ENCODE measurements at places on chromosomes 6 and 20. TPM values are rescaled to one million over a fixed set of nuclear protein-coding genes. Genes with fewer than 3 reads are reported as not detected.

GRCh38 chr20:58407201-58407873, 18.3 kb downstream of the VAPB start:
- no peak for DNase-seq

DNA sequence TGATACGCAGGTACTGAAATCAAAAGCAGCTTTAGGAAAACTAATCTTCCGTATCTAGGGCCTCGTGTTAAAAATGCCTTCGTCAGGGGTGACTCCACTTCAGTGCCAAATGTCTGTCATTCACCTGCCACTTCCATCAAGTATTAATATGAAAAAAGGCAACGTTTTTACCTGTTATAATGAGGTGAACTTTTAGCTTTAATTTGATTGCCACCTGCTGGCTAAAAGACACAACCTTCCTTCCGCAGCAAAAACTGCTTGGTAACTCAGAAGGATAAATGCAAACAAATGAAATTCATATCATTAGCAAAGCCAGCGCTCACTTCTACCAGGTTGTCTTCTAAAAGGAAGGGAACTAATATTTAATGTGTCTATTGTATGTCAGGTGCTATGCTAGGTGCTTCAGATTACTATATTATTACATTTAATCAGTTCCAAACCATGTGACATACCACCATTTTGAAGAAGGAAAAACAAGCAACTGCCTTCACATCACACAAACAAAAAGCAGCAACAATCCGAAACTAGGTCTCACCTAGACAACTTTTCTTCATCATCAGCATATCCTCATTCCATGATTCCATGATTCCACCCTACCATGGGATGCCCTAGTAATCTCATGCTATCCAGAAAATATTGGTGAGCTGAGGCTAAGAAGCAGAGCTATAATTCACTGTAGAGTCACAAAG, 20.6 kb upstream of the ARHGAP18 start:
- no peak for DNase-seq

GRCh38 chr20:4805663-4806449, 84.1 kb downstream of the PRND start:
- no peak for DNase-seq

- DNase-seq = no peak
Observed at GRCh38 chr6:164750128-164750527, 559.3 kb downstream of the C6orf118 start.

- no peak for DNase-seq
Observed at GRCh38 chr20:40958598-40958997, 70.0 kb upstream of the TOP1 start.

The LCA5 gene
- polyA plus RNA-seq = 9.1 TPM

The CST5 gene
- polyA plus RNA-seq = 0.70 TPM

DNA sequence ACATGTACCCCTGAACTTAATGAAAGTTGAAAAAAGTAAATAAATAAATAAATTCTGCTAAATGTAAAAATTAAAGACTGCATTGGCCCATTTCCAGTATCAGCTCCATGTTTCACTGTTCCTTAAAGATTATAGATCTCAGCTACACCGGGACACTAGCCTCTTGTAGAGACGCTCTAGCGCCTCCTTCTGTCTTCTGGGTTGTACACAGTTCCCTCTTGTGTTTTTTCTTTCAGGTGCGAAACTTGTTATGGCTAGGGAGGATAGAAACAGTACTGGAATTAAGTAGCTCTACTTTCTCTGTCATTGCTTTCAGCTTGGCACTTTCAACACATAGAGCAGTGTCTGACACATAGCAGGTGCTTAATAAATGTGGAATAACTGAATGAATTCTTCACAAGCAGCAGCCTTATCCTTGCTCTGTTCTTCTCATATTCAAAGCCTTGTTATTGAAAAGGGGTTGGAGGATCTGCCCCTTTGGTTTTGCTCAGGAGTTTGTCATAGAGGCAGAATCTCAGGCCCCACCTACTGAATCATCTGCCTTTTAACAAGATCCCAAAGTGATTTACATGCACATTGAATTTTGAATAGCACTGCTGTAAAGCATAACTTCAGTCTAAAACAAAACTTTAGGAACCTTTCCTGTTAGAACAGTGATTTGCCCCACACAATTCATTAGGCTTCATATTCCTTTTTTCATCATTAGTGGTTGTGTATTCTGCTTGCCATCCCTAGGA, 92.3 kb downstream of the FIG4 start:
- DNase-seq = no peak

- DNase-seq = no peak
Observed at GRCh38 chr6:5036269-5036668, 32.4 kb upstream of the RPP40 start.

- DNase-seq = no peak
Observed at GRCh38 chr6:77764364-77764763, 111.5 kb downstream of the MEI4 start.

DNA sequence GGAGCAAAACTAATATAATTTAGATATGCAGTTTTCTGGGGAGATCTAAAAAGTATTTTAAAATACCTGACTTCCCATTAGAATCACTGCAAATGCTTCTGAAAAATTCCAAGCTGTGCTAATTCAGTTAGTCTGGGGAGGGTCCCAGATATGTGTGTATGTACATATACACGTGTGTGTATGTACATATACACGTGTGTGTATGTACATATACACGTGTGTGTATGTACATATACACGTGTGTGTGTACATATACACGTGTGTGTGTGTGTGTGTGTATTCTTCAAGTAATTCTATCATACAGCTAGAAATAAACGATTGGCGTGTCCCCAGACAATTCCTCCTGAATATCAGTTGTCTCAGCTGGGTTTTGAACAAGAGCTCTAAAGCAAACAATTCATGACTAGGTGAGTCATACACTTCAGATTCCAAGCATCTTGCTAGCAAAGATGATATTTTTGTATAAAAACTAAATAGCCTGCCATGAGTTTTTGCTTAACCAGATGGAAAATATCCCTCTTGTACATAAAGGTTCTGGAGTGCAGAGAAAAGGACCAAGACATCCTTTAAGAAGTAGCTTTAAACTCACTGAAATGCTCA, 58.2 kb downstream of the SPACA1 start:
- no peak for DNase-seq

The MEI4 gene
- polyA plus RNA-seq = 1.8 TPM

DNA sequence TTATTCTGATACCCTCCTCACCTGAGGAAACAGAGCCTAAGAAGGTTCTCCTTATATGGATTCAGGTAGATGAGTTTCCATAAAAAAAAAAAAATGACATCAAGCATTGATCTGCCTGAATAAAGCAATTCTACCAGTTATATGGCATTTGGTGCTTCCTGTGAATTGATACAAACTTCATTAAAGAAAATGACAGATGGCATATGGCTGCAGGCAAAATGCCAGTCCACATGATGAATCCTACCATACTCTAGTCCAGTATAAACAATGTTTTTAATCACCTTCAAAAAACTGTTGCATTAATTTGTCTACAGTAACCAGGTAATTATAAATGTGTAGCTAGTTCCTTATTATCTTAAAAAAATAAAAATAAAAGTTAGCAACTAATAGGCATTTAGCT, 559.2 kb upstream of the FLRT3 start:
- no peak for DNase-seq

DNA sequence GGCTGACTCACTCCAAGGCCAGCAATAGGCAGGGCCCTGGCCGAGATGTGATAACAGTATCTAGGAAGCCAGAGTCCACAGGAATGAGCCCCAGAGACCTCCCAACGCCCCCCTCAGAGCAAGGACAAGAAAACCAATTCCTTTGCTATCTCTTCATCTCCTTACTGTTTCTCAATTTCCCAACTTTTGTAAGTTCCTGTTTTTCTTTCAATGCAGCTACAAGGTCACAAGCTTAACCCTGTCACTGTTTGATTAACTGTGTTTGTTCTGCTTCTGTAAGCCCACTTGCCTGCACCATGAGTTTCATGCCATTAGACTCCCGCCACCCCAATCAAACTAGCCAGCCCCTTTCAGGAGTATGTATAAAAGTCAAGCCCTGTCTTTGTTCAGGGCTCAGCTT, 3.5 kb downstream of the FKBP1C start:
- no peak for DNase-seq

GRCh38 chr6:79071547-79071946, 6.5 kb downstream of the PHIP start:
- DNase-seq = no peak

DNA sequence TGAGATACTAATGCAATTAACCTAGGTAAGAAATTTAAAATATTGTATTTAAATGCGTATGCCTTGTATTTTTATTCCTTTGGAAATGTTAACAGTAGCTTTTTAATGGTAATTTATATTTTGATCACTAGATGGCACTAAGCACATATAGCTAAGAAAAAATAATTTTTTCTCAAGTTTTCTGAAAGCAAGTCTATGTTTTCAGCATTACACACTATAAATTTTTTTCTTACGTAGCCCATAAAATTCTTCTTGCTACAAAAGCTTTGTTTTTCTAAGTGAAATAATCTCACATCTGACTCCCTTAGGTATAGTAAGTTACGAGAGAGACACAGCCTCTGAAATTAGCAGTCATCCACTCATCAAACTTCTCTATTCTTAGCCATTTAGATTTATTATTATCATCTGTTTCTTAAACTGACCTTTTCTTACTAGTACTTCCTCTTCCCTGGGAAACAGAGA, 35.7 kb downstream of the TSPYL4 start:
- no peak for DNase-seq

GRCh38 chr6:4664911-4665310, 111.3 kb upstream of the CDYL start:
- DNase-seq = no peak

The MMS22L gene
- 9.3 TPM for polyA plus RNA-seq

The BEND6 gene
- 6.3 TPM for polyA plus RNA-seq

DNA sequence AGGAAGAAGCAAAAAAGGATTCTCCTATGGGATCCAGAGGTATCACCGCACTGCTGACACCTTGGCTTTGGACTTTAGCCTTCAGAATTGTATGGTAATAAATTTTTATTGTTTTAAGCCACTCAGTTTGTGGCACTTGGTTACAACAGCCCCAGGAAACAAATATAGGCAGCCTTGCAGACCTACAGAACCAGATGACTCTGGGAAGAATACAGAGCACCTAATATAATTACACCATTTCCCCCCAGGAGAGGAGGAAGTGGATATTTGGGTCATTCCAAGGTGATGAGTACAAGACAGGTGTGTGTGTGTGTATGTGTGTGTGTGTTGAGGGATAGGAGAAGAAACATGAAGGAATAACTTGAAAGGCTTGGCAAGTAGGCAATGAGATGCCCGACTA, 84.2 kb upstream of the ENPP5 start:
- no peak for DNase-seq

DNA sequence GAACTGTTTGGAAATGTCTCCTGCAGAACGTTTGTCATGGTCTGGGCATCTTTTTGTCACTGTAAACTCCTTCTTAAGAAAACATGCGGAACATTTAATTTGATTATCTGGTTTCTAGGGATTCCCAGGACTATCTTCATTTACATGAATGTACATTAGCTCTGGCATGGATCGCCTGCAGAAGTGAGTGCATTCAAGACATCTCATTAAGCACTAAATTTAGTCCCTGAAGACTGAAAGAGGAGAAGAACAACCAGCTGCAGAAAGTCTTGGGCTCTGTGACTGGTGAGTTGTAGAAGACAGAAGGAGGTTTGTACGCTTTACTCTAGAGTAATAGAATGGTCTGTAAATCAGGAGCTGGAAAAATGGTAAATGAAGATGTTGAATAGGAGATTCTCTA, 540.7 kb downstream of the BCKDHB start:
- no peak for DNase-seq

DNA sequence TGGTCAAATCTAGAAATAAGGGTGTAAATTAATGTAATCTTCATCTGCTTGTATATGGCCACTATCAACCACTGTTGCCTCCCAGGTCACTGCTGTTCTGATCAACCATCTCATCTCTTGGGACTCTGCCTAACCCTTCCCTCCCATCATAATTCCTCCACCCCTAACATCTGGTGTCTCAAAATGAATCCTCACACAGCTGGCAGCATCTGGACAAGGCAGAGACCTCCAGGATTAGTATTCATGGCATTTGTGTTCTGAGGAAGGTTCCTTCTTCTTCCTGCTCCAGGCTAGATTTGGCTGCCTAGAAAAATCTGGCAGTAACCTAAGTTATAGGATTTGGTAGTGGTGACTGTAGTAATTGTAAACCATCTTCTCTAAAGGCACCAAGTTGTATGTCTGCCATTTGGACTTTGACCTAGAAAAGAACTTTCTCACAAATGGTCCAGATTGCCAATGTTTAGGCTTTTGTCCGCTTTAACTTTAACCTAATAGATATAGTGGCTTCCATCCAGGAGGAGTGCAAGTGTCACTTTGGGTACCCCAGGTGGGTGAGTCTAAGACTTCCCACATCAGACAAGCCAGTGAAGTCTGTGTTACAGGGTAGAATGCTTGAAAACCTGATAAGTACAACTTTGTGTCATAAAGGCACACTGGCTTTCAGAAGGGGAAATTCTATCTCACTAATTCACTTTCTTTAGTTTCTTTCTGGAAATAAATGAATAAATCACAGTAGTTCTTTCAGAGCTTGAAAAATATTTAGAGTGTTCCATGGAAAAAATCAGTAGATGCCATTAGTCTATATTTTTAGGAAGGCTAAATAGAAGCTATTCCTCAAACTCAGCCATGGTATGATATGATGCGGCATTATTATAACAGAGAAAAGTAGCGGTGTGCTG, 3.0 kb upstream of the PHACTR2 start:
- DNase-seq = no peak

DNA sequence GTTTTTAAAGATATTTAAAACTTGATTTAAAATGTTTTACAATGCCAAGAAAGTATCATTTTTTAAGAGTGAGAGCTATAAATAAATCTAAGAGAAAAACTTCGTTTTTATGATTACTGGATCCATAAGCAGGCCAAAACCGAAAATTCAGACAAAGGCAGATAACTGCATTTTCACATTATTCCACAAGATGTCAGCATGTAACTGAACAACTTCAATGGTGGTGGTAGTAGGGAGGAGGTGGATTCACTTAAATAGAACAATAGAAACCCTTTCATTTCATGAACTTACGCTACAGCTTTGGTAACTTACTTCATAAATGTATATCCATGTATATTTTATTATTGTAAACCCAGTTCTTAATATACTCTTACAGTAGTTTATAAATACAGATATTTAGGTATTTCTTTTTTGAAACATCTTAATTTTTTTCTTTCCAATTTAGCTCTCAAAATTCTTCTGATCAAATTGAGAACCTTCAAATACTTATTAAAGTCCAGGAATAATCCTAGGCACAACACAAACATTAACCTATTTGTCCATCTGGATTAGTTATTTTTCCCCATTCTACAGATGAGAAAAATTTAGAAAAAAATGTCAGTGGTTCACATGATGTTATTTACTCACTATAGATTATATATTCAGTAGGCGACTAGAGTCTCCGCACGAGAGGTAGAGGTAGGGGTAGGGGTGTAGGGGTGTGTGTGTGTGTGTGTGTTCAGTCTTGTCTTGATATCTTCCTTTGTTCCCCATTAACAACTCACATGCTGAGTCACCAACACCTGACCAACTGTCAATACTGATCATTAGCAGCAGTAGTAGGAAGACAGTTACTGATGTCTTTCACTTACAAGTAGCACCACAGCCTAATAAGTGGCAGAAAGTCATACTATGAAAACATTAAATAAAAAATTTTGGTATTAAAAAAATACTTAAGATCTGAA, 111.5 kb downstream of the ARHGAP18 start:
- no peak for DNase-seq

The SEL1L2 gene
- polyA plus RNA-seq = not detected

The AVP gene
- not detected for polyA plus RNA-seq

GRCh38 chr6:18829272-18829870, 442.2 kb downstream of the RNF144B start:
- no peak for DNase-seq

The TFAP2A gene
- polyA plus RNA-seq = 24.1 TPM
